Fibroblast of skin of back (primary cell): ENCODE measurements at places on chromosomes 13 and 19.

DNA sequence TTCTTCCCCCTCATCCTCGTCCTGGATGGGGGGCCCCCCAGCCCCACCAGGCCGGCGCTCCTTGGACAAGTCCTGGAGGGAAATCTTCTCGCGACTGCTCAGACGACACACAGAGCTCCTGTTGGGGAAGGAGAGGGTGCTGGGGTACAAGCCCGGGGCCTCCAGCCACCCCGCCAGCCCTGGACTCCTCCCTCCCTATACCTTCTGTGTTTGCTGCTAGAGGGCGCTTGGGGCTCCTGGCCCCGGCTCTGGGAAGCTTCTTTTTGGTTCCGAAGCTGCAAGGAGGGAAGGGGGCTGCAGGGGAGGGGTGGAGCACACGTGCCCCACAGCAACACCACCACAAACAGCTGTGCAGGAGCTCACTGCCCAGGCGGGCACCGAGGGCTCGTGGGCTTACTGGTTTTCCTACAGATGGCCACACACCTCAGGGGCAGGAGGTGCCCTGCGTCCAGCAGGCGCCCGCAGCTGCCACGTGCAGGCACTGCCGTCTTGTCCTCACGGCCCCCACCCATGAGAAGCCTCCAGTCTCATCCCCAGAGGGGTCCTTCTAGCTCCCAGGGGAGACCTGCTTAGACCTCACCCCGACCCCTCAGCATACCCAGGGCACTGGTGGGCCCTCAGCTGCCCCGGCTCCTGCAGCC is 20.5 kb downstream of the EPS8L1 start:
- DNase-seq = no peak

DNA sequence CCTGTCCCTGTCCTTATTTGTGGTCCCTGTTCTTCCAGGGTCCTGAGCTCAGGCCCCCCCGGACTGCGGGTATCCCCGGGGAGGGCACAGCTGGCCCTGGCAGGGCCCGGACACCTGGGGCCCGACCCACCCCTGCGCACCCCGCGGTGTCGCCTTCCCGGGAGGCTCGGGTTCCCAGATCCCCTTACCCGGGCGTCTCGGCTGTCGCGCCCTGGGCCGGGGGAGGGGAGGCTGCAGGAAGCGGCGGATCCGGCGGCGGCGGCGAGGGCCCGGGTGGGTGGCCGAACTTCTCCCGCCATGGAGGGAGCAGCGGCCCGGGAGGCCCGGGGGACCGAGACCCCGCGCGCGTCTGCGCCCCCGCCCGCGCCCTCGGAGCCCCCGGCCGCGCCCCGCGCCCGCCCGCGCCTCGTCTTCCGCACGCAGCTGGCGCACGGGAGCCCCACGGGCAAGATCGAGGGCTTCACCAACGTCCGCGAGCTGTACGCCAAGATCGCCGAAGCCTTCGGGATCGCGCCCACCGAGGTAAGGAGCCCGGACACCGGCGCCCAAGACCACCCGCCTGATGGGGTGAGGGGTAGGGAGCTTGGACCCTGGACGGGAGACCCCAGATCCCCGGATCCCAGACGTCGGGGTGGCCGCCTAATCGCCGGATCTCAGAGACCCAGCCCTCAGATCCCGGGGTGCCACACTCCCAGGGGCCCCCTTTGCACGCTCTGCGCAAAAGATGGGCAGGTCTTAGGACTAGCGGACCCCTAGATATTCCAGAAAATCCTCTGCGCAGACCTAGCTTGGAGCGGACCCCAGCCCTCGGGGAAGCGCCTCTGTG is at the start of gene GIPC3:
TSS of gene GIPC3 (plus strand) at position 178 of the 826 bp plus-strand sequence. CDS start at position 298, 120 bp downstream.
- no peak for DNase-seq

GRCh38 chr19:3146677-3147100 is 10.9 kb downstream of the GNA15 start:
- no peak for DNase-seq

DNA sequence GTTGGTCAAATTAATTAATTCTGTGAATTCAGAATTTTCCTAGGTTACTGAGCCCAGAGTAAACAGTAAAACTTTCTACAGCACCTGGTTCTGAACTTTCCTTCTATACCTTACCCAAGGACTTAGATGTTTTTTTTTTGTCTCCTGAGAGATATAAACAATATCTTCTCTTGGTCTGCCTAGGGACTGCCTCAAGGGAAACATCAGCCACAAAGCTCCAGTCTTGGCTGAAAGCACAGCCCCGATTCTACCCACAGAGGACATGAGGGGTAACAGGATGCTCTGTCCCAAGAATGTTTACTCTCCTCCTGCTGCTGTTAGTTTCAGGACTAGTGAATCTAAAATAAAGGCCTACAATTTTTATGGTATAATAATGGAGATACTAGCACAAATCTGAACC is 14.3 kb downstream of the CNMD start:
- DNase-seq = no peak

- DNase-seq = no peak
Measured at GRCh38 chr13:28117689-28118377, 17.5 kb upstream of the FLT3 start.

DNA sequence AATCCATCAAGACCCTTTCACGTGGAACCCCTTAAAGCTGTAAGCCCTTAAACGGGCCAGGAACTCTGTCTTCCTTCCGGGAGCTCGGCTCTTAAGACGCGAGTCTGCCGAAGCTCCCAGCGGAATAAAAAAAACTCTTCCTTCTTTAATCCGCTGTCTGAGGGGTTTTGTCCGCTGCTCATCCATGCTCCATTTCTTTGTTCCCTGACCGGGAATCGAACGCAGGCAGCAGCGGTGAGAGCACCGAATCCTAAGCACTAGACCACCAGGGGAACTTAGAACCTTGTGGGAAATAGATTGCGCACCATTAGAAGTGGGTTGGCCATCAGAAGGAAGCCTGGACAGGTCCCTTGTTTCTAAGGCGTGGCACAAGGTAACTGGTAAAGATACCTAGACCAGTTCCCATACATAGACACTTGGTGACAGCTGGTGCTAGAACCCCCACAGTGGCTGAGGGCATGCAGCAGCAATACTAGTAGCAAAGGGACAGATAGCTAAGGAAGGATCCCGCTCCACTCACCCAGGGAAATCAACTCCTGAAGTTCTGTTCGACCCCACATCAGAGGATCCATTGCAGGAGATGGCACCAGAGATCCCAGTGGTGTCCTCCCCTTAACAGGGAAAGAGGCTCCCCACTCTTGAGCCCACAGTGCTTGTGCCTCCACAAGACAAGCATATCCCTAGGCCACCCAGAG is 1.5 kb upstream of the RGCC start:
- no peak for DNase-seq

DNA sequence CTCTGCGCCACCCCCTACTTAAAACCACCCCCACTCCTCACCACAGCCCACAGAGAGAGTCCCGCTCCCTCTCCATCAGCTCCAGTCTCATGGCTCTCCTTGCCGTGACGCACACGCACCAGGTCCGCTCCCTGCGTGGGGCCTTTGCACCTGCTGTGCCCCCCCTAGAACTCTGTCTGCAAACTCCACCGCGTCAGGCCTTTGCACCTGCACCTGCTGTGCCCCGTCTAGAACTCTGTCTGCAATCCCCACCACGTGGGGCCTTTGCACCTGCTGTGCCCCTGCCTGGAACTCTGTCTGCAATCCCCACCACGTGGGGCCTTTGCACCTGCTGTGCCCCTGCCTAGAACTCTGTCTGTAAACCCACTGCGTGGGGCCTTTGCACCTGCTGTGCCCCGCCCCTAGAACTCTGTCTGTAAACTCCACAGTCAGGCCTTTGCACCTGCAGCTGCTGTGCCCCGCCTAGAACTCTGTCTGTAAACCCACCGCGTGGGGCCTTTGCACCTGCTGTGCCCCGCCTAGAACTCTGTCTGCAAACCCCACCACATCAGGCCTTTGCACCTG is 4.2 kb downstream of the SHC2 start:
- no peak for DNase-seq

DNA sequence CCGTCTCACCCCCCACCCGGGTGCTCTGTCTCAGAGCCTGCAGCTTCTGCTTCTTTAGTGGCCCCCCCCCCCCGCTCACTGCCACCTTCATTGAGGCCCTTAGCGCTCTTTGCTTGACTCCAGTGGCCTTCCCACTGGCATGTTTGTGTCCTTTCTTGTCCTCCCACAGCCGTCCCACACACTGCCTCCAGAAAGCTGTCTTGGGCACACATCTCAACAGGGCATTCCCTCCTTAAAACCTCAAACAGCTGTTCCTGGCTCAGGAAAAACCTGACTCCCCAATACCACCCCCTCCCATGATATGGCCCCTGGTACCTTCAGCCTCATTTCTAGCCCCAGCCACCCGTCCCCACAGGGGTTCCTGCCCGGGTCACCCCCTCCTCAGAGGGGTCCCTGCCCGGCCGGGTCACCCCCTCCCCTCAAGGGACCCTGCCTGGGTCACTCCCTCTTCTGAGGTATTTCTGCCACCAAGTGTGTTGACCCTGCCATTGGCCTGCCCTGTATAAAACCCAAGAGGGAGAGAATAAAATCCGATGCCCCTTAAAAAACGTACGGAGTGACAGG is 8.9 kb downstream of the B3GLCT start:
- no peak for DNase-seq

- DNase-seq = peak; percentile 47
Measured at GRCh38 chr19:42132030-42132628, at the start of gene POU2F2. TSS of gene POU2F2 (minus strand) at chr19:42132446. CDS start at chr19:42132411, 35 bp downstream.

GRCh38 chr19:29695765-29696564 is 19.1 kb downstream of the C19orf12 start:
- DNase-seq = no peak

- DNase-seq = no peak
Measured at GRCh38 chr13:29758531-29759114, 91.8 kb downstream of the UBL3 start.

DNA sequence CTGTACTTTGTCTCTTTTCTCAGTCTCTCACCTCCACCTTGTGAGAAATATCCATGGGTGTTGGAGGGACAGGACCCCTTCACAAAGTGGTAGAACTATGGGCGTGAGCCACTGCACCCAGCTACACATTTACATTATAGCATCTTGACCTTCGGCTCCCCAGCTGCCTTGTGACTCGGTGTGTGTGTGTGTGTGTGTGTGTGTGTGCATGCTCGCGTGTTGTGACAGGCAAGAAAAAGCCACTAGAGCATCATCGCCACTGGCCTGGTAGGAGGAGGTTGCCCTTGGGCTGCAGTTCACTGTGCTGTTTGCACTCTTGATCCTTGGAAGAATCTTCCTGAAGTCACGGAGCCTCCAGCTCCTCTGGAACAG is 13.7 kb upstream of the ZNF888 start:
- no peak for DNase-seq

GRCh38 chr19:36488846-36489117 is 579 bp downstream of the ZNF566 start:
- DNase-seq = peak; percentile 20

DNA sequence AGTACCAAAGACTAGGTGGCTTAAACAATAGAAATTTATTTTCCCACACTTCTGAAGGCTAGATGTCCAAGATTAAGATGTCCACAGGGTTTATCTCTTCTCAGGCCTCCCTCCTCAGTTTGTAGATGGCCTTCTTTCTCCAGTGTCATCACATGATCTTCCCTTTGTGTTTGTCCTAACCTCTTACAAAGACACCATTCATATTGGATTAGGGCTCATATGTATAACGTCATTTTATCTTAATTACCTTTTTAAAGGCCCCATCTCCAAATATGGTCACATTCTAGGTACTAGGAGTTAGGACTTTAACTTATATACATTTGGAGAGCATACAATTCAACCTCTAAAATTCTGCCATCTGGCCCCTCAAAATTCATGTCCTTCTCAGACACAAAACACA is 34.3 kb downstream of the N4BP2L2 start:
- DNase-seq = no peak

- no peak for DNase-seq
Measured at GRCh38 chr19:29650772-29651387, 14.4 kb upstream of the PLEKHF1 start.

DNA sequence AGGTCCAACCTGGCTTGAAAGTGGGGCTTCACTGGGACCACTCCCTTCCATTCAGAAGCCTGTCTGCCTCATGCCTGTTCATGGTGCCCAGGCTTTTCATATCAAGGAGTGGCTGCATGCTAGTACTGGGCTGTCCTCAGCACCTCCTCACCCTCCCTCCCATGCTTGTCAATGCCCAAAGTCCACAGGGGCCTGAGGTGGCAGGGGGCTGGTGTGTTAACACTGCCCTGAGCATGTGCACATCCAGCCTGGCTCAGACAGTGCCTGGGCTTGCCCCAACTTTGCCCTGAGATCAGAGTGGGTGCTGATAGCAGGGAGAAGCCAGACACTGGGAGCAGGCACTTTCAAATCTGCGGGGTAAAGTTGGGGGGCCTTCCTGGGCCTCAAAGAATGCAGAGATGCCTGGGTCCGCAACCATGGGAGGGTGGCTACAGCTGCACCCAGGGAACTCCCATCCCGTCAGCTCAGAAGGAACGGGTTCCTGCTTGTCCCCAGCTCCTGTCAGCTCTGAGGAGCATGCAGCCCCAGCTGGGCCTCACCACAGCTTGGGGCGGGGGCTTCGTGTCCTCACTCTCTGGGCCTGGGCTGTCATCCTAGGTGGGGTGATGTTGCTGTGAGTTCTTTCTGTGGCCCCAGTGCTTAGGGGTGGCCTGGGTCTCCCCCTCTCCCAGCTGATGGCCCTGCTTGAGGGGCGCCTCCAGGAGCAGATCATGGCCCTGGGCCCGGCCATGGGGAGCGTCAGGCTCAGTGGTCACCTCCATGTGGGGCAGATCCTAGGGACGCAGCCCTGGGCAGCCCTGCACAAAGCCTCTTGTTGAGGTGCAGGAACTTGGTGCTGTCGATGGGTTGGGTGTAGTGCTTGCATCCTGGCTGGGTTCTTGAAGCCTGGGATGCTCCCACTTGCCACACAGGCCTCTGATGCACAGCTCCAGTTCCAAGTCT is 830.6 kb upstream of the SLITRK5 start:
- no peak for DNase-seq

- no peak for DNase-seq
Measured at GRCh38 chr13:33401238-33401637, 115.7 kb upstream of the STARD13 start.

GRCh38 chr13:28394422-28394821 is 100.5 kb downstream of the FLT1 start:
- peak; percentile 28 for DNase-seq

- DNase-seq = no peak
Measured at GRCh38 chr19:30090476-30090875, 148.4 kb downstream of the URI1 start.

GRCh38 chr19:30447553-30447870 is 75.3 kb downstream of the ZNF536 start:
- DNase-seq = no peak

GRCh38 chr19:5150902-5151741 is 182.2 kb downstream of the KDM4B start:
- DNase-seq = no peak

GRCh38 chr19:43305642-43306041 is 36.3 kb upstream of the PSG9 start:
- no peak for DNase-seq

GRCh38 chr13:44667943-44668342 is 91.8 kb upstream of the TSC22D1 start:
- DNase-seq = peak; percentile 71

GRCh38 chr19:29381353-29382203 is 144.2 kb upstream of the VSTM2B start:
- no peak for DNase-seq

DNA sequence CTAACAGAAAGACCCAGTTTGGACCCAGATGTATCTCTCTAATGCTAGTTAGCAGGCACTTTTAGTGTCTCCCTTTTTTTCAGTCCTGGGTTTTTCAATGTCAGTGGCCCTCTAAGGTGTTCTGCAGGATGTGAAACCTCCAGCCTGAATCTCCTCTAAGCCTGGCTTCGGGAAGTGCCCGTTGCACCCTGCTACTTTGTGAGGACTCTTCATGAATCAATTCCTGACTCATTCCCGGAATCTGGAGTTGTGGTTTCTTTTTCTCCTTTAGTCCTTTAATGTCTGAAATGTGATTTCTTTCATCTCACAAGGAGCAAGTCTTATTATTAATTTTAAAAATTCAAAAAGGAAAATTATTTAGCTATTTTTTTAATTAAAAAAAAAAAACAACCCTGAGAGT is 116.0 kb downstream of the ZNF536 start:
- peak; percentile 57 for DNase-seq
